GM10248 (cell line): ENCODE measurements at places on chromosomes 16 and 17.
A peak's percentile ranks its signal among the peaks of the same experiment; 100 is the strongest.

GRCh38 chr16:17313085-17313611, 157.6 kb downstream of the XYLT1 start:
- DNase-seq, result no peak

GRCh38 chr17:43640491-43641252, 21.1 kb downstream of the MEOX1 start:
- DNase-seq, result no peak

DNA sequence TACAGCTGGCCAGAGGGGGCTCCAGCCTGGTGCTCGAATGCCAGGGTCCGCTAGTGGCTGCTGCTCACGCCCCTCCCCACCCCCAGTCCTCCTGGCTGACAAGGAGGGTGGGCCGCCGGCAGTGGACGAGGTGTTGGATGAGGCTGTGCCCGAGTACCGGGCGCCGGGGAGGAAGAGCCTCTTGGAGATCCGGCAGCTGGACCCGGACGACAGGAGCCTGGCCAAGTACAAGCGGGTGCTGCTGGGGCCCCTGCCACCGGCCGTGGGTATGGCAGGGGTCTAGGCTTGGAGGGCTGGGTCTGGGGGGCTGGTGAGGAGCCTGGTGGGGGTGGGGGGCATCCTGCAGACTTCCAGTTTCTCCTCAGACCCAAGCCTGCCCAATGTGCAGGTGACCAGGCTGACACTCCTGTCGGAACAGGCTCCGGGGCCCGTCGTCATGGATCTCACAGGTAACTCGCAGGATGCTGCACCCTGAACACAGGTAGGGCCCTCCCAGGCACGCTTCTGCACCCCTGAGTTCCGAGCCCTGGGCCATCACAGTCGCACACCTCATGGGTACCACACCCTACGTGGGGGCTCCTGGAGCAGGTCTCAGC, 1.2 kb upstream of the PDIA2 start:
- no peak for DNase-seq

- no peak for DNase-seq
Measured at GRCh38 chr16:58855291-58855863, 121.3 kb upstream of the GOT2 start.

- DNase-seq, result peak; percentile 88
Measured at GRCh38 chr17:80263253-80264204, 2.9 kb downstream of the RNF213 start.

DNA sequence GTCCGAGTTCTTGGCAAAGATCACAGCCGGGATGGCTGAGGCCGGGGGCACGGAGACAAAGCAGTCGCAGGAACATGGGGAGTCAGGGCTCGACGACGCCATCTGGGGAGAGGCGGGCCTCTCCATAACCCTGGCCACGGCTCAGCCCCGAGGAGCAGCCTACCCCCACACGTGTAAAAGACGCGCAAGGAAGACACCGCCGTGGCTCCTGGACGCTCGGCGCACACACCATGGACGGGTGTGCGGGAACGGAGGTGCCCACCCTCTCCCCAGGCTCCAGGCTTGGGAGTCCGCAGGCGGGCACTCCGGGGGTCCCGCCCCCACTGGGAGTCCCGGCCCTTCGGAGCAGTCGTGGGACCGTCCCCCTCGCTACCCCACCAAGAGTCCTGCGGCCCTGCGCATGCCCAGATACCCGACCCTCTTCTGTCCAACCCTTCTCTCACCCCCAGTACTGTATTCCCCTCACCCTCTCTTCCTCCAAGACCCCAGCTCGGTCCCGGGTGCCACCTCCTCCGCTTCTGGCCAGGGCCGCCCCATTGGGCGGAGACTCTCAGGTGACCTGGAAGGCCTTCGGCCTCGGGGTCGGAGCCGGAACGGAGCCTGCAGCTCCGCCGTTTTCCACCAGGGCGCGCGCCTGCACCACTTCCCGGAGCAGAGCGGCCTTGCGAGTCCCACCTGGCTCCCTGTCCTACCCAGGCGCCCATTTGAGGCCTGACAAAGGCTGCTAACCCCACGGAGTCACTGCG, at the start of gene SCRN2:
Gene SCRN2 (minus strand): TSS at position 532 of the 746 bp plus-strand sequence. CDS start 430 bp downstream, at position 102.
- DNase-seq, result peak; percentile 93

GRCh38 chr17:72423286-72423589, 302.4 kb downstream of the SOX9 start:
- DNase-seq, result no peak

GRCh38 chr17:77834170-77835115, 124.1 kb upstream of the TNRC6C start:
- DNase-seq, result peak; percentile 79

DNA sequence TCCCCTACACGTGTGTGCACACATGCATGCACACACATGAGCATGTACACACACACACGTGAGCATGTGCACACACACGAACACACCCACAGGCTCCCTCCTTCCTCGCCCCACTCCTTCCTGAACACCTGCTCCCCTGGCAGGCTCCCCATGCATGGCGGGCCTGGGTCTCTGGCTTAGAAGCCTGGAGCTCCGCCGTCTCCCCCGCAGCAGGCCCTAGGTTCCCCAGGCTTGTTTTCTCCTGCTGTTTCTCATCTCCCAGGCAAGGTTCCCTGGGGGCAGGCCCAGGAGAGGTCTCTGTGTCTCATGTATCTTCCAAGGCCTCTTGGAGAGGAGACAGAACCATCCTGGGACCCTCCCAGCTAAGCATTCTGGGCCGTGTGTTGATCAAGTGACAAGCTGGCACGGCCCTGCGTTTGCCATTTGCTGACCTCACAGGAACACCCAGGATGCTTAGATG, 202.3 kb upstream of the CIBAR2 start:
- DNase-seq, result no peak

DNA sequence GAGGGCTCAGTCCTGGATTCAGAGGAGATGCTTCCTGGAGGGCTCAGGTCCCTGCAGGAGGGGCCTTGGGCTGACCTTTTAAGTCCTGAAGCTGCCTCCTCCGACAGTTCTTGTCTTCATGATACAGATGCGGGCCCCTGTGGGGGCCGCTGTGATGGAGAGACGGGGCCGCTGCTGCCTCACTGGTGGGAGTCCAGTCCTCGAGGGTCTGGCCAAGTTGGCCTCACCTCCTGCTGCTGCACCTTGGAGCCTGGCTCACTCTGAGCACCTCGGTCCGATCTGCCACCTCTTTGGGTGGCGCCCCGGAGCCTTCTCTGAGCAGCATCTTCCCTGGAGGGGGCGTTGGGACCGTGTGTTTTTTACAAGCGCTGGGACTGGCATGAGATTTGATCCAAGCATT, 79.1 kb downstream of the KLHDC4 start:
- no peak for DNase-seq

- DNase-seq, result no peak
Measured at GRCh38 chr16:54424043-54424451, 137.5 kb upstream of the IRX3 start.

DNA sequence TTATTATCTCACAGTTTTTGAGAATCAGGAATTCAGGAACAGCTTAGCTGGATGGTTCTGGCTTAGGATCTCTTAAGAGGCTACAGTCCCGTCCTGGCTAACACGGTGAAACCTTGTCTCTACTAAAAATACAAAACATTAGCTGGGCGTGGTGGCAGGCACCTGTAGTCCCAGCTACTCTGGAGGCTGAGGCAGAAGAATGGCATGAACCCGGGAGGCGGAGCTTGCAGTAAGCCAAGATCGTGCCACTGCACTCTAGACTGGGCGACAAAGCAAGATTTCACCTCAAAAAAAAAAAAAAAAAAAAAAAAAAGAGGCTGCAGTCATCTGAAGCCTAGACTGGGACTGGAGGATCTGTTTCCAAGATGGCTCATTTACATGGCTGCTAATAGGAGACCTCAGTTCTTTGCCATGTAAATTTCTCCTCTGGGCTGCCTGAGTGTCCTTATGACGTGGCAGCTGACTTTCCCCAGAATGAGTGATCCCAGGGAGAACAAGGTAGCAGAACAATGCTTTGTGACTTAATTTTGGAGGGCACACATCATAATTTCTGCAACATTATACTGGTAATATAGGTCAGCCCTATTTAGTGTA, 95.8 kb upstream of the CORO6 start:
- DNase-seq, result no peak

DNA sequence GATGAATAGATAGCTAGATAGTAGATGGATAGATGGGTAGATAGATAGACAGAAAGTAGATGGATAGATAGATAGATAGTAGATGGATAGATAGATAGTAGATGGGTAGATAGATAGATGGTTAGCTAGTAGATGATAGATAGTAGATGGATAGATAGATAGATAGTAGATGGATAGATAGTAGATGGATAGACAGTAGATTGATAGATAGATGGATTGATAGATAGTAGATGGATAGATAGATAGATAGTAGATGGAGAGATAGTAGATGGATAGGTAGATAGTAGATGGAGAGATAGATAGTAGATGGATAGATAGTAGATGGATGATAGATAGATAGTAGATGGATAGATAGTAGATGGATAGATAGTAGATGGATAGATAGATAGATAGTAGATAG, 40.4 kb downstream of the PIK3R5 start:
- DNase-seq, result no peak

- DNase-seq, result peak; percentile 96
Measured at GRCh38 chr16:89686520-89687091, at the start of gene CDK10. CDK10 (plus strand) TSS chr16:89686689; CDS start chr16:89686711, 22 bp downstream.

DNA sequence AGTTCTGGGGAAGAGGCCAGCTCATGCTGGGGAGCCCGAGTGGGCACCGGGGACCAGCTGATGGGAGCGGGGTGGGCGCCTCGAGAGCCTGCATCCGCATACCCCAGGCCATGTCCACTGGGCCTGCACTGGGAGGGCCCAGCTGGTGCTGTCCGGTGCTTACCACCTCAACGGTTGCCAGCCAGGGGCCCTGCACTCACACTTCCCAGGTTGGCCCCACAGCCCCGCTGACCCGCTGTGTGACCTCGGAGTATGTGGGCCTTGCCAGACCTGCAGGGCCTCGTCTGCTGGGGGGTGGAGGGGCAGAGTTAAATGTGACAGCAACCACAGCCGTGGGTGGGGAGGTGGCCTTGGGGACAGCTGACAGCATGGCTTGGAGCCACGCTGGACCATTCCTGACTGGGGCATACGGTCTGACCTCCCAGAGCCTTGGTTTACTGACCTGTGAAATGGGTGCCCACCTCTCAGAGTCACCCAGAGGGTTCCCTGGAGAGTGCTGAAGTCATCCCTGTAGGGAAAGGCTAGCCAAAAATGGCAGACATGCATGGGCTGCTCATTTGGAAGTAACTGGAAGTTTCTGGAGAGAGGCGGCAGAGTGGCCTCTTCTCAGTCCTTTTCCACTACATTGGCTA, 5.4 kb upstream of the GAA start:
- DNase-seq, result no peak

DNA sequence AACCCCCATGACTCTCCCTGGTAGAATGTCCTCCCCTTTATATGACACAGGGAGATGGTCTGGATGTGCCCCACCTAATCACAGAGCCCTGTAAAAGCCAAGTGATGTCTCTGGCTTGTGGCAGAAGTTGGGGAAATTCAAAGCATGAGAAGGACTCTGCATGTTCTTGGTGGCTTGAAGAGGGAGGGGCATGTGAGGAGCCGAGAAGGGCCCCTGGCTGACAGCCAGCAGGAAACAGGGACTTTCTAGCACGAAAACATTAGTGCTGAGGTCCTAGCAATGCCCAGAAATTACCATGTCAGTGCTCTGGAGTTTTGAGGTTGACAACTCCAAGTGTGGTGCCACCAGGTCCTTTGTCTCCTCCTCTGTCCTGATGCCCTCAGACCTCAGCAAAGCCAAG, 75.9 kb downstream of the USP22 start:
- DNase-seq, result peak; percentile 41

GRCh38 chr17:81346908-81347349, 48.3 kb upstream of the BAHCC1 start:
- no peak for DNase-seq

DNA sequence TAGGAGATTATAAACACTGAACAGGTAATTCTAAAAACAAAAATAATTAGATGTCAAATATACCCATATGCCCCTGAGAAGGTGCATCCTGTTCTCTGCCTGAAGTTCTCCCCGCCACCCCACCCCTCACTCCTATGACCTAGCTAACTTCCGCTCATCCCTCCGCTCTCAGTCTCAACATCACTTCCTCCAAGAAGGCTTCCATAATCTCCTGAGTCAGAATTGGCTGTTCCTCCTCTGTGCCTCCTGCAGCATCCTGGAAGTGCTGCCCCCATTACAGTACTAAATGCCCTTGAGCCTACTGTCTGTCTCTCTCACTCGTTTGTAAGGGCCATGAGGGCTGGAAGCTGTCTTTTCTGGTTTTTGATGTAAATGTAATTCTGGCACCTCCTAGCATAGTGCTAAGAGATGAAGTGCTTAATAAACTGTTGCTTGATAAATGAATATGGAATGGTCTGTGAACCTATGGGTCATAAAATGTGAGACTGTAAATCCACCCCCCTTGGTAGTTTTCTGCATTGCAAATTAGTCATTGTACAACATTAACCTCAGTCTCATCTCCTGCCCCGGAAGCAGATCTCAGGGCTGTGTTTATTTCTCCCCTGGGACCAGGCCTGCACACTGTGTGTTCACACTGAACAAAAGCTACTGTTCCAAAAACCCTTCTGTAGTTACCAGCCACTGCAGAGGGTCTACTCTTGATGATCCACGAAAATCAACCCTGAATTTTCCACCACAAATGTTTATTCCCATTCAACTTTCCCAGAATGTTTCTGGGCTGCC, 3.9 kb upstream of the MYO1D start:
- no peak for DNase-seq

DNA sequence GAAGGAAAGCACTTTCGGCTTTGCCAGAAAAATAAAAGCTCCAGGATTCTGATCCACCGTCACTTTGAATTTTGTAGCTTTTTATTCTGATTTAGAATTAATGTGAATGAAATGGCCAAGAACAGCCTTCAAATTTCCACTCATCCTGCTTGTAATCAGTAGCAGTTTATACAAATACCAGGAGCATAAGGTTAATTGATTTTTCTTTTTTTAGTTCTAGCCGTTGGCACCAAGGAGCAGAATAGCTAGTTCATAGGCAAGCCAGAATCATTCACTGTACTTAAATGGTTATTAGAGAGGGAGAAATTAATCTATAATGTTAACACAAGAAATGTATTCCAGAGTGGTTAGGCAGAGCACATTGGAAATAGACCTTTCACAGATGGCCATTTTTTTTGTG, 41.1 kb upstream of the CACNG5 start:
- DNase-seq, result no peak

GRCh38 chr17:57418463-57419246, 162.3 kb downstream of the MSI2 start:
- DNase-seq, result no peak

DNA sequence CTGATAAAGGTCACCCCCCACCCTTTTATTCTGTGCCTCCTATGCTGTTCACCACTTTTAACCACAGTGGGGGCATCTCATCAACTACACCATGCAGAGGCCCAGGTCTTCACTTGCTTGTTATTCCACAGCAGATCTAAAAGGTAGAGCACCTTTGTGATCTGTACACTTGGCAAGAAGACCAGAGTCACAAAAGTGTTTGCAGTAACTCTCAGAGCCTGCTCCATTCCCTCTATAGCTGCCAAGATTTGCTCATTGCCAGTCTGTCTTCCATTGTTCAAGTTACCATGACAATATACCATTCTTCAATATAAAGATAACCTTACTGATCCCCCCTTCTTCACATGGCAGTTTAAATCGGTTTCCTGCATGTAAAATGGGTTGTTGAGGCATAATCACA, 180.0 kb downstream of the TOX3 start:
- no peak for DNase-seq
